ENCODE measurements at places on chromosomes 5 and 9.

- DNase-seq, result no peak
Observed at GRCh38 chr5:132313366-132313765, 19.2 kb downstream of the SLC22A4 start.

DNA sequence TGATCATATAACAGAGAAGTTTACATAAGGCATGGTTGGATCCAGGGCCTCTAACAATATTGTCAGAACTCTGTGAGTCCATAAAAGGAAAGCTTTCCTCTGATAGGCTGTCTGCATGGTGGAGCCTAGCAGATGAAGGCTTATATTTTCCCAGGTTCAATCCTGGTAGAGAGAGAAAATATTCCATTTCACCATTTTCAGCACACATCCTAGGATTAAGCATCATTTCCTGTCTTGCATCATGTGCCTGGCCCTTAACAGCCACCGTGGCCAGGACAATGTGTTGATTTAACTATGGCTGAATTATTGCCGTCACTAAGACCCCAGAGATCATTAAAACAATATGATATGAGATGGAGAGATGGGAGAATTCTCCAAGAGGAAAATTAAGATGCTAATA is 90.9 kb upstream of the GRIA1 start:
- DNase-seq, result no peak

- no peak for DNase-seq
Observed at GRCh38 chr5:150341331-150341730, 16.2 kb upstream of the TCOF1 start.

DNA sequence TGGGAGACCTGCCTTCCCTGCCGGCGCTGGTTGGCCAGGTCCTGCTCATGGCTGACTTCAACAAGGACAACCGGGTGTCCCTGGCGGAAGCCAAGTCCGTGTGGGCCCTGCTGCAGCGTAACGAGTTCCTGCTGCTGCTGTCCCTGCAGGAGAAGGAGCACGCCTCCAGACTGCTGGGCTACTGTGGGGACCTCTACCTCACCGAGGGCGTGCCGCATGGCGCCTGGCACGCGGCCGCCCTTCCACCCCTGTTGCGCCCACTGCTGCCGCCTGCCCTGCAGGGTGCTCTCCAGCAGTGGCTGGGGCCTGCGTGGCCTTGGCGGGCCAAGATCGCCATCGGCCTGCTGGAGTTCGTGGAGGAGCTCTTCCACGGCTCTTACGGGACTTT is 10.6 kb downstream of the DIPK1B start:
- no peak for DNase-seq

DNA sequence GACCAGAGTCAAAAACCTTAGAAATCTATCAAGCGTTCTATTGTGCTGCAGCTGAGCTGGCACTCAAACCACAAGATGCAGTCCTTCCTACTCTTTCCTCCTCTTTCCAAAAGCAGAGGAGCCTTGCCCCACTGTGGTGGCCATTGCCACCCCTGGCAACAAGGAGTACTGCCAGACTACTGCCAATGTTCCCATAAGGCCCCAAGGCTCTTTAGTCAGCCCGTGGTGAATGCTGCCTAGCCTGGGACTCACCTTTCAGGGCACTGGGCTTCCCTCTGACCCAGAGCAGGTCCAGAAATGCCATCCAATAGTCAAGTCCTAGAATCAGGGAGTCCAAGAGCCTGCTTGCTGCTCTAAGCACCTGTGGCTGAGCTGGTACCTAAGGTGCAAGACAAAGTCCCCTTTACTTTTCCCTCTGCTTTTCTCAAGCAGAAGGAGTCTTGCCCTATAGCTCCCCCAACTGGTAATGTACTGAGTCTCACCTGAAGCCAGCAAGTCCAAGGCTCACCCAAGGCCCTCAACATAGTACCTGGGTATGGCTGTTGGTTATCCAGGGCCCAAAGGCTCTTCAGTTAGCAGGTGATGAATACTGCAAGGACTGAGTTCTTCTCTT is 219.4 kb downstream of the ATPSCKMT start:
- DNase-seq, result no peak
